Stimulated activated CD8-positive, alpha-beta memory T cell treated with anti-CD3 and anti-CD28 coated beads, Interleukin-12 subunit alpha, Interleukin-12 subunit beta, amount 100 ng/mL, for 1 hour (primary cell): ENCODE measurements at places on chromosomes 6 and 20.
A peak's percentile ranks its signal among the peaks of the same experiment; 100 is the strongest.

- DNase-seq = no peak
Observed at GRCh38 chr20:44117296-44118184, 69.4 kb downstream of the JPH2 start.

DNA sequence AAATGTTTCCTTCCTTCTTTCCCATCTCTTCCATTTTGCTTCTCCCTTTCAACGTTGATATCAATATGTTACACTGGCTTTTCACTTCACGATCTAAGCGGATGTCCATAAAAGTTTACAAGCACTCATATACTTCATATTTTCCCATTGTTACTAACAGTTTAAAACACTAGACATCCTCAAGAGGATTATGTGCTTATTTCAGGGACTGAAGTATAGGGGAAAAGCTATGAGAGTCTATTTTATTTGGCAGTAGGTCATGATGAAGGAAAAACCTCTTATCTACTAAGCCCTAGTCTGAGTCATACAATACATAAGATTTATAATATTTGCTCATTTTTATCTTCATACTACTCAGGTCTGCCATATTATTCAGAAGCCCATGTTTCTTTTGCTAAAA lies 20.6 kb upstream of the EPB41L2 start:
- DNase-seq = no peak

GRCh38 chr6:104705095-104705707 lies 154.5 kb downstream of the HACE1 start:
- peak; percentile 15 for DNase-seq

DNA sequence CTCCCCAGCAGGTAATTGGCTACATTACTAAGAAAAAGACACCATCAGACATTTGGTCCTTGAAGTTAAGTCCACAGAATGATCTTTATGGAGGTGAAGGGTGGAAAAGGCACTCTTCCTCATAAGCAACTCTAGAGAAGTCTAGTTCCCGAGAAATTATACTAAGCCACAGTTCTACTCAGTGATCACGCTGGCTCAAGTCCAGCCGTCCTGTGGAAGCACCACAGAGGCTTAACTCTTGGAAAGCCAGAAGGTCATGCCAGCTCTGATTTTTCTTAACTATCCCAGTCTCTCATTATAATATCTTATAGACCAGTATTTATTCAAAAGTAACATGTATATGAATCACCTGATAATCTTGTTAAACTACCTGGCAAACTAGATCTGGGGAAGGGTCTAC lies 258.5 kb downstream of the EYA4 start:
- no peak for DNase-seq

DNA sequence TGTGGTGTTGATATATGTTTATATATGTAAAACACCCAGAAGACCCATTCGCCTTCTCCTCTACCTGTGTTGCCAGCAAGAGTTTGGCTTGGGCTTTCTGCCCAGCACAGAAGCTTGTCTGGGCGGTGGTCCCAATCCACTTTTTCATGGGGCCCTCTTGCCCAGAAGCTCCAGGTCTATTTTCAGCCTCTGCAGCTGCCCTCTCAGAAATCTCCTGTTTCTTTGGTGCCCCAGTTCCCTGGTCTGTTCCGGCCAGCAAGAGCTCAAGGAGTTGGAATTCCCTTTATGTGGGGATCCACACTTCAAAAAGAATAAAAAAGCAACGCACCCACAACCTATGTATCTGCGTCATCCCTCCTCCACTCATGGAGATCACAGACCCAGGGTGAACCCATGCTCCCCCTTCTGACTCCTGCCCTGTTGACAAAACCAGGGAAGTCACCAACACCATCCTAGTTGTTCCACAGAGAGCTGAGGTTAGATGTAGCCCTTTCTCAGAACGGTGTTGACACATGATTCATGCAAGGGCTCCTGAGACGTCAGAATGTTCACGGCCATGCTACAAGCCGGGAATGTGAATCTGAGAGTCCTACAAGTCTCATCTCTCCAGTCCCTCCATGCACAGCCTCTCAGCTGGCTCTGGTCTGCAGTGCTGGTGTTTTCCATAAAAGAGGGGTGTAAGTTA lies 156.8 kb upstream of the RIN2 start:
- DNase-seq = no peak

DNA sequence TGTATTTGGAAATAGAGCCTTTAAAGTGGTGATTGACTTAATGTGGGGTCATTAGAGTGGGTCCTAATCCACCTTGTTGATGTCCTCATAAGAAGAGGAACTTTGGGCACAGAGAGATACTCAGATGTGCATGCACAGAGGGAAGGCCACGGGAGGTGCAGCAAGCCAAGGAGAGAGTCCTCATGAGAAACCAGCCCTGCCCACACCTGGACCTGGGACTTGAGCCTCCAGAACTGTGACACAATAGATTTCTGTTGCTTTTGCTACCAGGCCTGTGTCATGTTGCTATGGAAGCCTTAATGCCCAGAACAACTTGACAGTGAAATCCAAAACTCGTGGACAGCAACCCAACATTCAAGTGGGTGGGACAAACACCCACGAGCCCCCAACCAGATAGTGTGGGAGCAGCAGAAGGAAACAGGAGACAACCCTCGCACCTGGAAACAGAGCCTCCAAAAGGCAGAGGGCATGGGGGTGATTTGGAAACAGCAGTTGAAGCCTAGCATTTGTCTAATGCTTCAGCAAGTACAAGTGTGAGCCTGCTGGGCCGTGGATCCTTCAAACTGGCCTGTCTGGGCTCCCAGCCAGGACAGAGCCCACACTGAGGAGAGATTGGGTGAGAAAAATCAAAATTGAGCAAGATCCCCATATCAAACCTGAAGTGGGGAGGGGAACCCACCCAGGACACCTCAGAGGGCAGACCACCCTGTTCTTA lies 201.0 kb upstream of the CST7 start:
- DNase-seq = no peak

DNA sequence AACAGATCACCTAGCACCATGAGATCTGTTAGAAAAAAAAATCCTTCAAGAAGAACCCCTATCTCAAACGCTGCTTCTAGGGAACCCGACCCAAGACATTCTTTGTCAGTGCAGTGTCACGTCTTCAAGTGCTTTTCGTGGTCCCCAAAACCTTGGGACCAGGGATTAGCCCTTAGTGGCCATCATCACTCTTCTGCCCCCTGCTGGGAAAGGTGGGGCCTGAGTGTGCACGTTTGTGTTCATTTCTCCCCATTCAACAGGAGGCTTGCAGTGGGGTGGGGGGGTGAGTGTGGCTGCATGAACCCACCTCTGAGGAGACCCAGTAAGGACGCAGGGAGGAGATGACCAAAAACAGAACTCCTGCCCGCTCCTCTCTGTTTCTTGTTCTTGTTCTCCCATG lies 218.2 kb upstream of the RNF24 start:
- no peak for DNase-seq

DNA sequence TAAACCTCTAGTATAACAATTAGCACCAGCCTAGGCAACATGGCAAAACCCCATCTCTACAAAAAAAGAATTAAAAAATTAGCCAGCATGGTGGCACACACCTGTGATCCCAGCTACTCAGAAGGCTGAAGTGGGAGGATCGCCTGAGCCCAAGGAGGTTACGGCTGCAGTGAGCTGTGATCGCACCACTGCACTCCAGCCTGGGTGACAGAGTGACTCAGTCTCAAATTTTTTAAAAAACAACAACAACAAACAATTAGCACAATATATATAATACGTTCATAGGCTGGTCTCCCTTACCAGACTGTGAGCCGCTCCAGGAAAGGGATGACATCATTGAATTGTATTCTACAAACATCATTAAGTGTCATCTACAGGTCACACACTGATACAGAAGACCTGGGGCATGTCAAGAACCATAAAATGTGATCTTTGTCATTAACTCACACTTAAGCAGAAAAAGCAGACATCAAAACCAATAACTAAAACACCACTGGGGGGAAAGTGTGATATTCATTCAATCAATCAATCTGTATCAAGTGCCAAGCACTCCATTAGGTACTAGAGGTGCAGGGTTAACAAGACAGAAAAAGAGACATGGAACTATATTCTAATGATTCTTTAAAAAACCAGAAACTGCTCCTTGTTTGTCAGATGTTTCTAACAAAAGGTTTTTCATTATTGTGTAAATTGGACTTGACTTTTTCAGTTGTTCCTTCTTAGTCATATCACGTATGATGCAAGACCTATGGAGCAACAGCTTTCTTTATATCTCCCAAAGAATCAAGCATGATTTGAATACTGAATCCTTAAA lies 17.8 kb downstream of the MAP3K5 start:
- DNase-seq = no peak
